ENCODE measurements at places on chromosomes 3 and 15.
A peak's percentile ranks its signal among the peaks of the same experiment; 100 is the strongest.

- peak; percentile 17 for DNase-seq
Observed at GRCh38 chr3:152539191-152539764, 270.5 kb downstream of the MBNL1 start.

DNA sequence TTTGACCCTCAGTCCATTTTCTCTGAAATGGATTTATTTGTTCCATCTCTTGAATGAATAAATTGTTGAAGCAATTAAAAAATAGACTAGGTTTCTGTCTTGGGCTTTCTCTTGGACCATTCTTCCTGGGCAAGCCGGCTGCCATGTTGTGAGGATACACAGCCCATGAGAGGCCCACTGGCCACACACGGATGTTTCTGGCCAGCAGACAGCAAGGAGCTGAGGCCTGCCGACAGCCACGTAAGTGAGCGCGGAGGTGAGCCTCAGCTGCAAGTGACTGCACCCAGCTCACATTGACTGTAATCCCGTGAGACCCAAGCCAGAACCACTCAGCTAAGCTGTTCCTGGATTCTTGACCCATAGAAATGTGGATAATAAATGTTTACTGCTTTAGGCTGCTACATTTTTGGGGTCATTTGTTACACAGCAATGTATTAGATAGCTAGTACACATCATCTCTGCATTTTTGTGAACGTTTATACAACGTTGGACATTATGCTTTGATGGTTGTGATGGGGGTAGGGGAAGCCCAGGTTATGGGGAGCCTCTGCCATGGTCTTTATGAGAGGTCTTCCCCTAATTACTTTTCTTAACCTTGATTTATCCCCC lies 22.8 kb downstream of the IDH3A start:
- no peak for DNase-seq

- DNase-seq: no peak
Observed at GRCh38 chr3:4738737-4739274, 240.4 kb upstream of the BHLHE40 start.

- peak; percentile 51 for DNase-seq
Observed at GRCh38 chr3:13414040-13414729, 5.9 kb downstream of the NUP210 start.

GRCh38 chr3:9600597-9600996 lies 47.0 kb upstream of the LHFPL4 start:
- peak; percentile 34 for DNase-seq

GRCh38 chr3:186152889-186153292 lies 44.0 kb upstream of the ETV5 start:
- no peak for DNase-seq

- no peak for DNase-seq
Observed at GRCh38 chr15:63056829-63057228, 14.3 kb downstream of the TPM1 start.

DNA sequence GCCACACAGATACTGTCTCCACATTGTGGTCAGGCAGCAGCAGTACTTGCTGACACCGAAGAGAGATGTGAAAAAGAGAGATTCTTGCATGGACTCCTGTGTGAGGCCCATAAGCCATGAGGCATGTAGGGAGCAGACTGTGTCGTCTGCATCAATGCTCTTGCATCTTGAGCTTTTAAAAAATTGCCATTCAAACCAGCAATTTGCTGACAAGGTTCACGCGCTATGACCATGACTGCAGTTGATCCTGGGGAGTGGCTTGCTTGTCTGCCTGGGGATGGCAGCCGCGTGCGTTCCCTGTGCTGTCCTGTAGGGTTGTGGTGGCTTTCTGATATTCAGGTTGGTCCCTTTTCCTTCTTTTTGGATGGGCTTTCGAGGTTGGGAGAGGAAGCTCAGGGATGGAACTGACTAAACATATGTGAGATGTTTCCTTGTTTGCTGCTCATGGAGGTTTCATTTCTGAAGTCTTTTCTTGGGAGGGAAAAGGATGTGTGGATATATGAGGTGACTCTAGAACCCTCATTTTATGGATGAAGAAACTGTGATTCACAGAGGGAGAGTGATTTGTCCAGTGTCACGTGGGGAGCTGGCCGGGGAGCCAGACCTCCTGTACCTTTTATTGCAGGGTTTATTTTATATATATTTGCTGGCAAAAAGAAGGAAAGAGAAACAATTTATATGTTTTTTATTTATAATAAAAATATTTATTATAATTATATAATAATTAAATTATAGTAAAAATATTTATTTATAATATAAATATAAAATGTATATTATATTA lies 48.6 kb downstream of the LPP start:
- no peak for DNase-seq

- DNase-seq: no peak
Observed at GRCh38 chr3:45666757-45667431, 22.3 kb upstream of the SACM1L start.

DNA sequence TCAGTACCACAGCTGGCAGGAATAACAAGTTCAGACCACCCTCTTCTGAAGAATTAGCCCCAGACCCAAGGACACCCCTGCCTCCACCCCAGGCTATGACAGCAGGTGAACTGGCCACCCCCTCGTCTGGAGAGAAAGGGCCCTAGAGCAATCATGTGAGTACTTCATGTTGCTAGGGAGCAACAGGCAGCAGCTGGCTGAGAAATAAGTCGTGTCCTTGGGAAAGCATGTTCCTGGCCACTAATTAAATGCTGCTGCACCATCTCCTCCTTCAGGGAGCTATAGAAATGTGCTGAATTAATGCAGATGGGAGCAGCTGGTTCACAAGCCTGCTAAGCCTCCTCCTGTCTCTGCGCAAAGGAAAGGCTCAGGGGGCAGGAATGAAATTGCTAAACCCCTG lies 31.5 kb downstream of the MRPS11 start:
- DNase-seq: no peak

Data from H7 (cell line).